ENCODE measurements at places on chromosomes 11 and 22.

DNA sequence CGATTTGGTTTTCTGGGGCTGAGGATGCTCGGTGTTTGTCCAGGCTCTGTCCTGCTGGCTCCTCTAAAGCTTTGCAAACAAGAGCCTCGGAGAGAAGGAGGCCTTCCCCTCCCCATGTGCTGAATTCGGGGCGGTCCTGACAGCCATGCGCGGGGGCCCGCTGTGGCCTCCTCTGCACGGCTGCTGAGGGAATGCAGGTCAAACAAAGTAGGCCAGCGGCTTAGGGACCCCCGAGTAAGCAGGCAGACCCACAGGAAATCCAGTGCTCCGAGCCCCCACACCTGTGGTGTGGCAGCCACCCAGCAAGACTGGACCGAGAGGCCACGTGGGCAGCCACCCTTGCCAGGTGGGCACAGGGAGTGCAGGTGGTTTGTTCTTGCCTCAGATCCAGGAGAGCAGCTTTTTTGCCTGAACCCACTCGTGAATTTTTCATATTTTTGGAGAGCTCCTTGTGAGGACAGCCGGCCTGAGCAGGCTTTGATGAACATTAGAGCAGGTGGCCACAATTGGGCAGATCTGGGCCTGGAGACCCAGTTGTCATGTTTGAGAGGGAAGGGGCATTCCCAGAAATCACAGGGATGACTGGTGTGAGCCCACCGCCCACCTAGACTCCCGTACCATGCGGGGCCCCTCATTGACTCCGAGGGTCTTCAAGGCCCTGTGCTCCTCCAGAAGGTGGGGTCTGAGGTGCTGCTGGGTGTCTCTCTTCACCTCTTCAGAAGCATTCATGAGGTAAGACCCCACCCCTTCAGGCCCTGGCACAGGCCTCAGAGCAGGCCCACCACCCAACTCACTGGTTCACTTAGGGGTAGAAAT is 43.0 kb upstream of the KCNQ1OT1 start:
- no peak for DNase-seq

DNA sequence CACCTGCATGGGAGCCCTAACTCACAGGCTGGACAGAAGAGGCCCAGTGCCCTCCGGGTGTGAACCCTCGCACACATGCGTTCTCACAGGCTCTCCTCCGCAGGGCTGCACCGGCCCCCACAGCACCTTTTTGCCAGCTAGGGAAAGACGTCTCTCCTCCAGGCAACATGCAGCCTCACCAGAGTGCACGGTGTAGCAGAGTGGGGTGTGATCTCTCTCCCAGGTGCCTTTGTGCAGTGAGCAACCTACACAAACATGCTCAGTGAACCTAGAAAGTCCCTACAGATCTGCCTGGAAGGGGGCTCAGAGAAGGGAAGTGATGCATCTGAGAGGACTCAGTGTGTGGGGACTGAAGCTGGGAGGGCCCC is 3.7 kb upstream of the CARNS1 start:
- no peak for DNase-seq

DNA sequence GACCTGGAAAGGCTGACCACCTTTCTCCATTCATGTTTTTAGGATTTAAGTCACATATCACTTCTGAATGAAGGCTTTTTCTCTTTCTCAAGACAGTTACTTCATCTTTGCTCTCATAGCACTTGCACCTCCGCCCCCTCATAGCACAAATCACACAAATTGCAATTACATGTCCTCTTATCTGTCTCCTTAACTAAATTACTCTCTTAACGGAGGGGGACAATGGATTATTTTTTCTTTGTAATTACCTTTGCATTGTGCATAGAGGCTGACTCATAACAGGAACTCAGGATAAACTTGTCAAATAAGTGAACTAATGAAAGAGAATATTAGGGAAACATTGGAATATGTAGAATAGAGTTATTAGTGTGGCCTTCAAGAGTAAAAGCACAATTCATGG is 94.7 kb downstream of the MUC15 start:
- DNase-seq: no peak

GRCh38 chr11:116510166-116510565 is 262.6 kb downstream of the BUD13 start:
- no peak for DNase-seq

DNA sequence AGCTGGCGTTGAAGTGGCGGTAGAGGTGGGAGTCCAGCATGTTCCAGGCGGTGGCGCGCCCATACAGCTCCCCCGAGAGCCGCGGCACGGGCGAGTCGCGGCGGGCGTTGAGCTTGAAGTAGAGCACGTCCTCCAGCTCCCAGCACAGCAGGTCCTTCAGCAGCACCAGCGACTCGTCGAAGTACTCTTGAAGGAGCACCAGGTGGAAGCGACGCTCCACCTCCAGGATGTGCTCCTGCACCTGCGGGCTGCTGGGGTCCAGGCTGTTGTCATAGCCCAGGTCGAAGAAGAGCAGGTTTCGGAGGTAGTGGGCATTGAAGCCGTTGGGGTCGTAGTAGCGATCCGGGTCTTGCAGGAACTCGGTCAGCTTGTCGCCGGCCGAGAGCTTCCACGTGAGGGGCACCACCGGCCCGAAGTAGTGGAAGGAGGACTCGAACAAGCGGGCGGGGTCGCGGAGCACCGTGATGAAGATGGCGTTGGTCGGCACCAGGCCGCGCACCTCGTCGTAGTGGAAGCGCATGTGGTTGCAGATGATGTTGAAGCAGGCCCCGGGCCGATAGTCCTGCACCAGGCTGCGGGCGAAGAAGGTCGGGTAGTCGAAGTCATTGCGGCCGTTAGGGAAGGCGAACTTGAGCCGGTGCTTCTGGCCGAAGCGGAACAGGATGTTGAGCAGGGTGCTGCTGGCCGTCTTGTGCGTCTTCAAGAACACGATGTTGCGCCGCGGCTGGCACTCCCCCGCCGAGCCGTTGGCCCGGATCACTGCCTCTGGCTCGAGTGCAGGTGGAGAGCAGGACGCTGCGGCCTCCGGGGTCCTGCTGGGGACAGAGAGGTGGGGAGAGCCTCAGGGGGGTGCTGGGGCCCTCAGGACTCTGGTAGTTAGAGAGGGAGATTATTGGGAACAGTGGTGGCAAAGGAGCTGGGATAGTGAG is 9.0 kb upstream of the SEC14L6 start:
- no peak for DNase-seq

DNA sequence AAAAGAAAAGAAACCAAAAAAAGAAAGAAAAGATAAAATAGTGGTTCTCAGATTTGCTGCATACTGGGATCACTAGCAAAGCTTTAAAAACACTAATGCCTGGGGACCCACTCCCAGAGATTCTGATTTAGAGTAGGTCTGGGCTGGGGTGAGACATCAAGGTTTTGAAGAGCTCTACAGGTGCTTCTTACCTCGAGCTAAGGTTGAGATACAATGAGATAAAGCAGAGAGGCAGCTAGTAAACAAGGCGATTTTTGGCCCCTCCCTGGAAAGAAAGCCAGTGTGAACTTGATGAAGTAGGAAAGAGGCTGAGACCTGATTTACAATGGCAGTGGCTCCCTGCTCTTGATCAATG is 327.6 kb upstream of the CCDC90B start:
- DNase-seq: no peak

DNA sequence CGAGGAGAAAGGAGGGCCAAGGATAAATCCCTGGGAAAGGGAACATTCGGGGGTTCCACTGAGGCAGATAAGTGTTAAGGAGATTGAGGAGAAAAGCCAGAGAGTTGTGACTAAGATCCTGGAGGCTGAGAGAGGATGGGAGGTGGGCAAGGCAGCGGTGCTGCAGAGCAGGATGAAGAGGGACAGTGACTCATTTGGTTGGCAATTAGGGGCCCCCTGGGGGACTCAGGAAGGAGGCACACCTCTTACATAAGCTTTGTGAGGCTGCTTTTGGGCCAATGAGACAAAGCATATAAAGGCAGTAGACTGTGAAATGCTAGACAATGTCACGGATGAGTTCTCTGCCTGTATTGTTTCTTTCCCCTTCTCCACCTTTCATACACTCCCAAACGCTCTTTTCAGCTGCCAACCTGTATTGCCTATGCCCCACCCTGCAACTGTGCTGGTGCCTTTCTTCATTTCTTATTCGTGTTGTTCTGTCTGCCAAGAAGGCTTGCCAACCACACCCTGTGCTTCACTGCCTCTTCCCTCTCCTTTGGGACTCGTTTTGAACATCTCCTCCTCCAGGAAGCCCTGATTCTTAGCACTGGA is 246.8 kb upstream of the KIRREL3 start:
- no peak for DNase-seq

GRCh38 chr11:96218006-96218405 is 125.0 kb downstream of the MAML2 start:
- DNase-seq: no peak

DNA sequence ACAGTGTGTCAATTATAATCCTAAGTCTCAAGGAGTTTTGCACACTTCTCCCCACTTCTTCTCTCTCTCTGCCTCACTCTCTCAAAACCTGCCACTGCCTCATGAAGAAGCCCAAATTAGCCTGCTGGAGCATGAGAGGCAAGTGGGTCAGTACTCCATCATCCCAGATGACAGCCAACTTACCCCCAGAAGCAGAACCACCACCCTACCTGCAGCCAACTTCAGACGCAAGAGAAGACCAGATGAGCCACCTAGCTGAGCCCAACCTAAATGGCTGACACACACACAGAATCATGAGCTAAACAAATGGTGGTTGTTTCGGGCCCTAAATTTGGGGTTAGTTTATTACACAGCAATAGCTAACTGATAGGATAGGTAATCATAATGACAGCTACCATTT is 61.2 kb downstream of the CD82 start:
- no peak for DNase-seq

- DNase-seq: no peak
Measured at GRCh38 chr11:68300076-68300830, 12.1 kb upstream of the LRP5 start.

GRCh38 chr11:59115553-59115952 is 8.5 kb downstream of the FAM111B start:
- DNase-seq: no peak

GRCh38 chr22:17918840-17919239 is 105.5 kb downstream of the MICAL3 start:
- DNase-seq: no peak

GRCh38 chr11:95501761-95502266 is 270.8 kb upstream of the SESN3 start:
- DNase-seq: no peak

GRCh38 chr11:112715056-112715455 is 246.2 kb upstream of the NCAM1 start:
- DNase-seq: no peak

DNA sequence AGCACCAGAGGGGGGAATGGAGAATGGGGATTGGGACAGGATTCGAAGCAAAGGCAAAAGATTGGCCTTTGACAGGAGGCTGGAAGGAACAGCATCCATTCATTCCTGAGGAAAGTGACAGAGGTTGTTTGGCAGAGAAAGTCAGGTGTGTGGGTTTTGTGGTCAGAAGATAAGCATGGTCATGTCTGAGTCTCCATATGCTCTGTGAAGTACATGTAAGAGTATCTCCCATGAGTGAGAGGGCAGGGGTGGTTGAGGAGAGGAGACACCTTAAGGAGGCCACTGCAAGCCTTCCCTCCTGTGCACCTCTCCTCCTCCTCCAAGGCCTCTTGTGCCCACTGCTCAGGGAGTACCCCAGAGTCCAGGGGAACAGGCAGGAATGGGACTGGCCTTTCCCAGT is 1.9 kb upstream of the NLRP10 start:
- DNase-seq: no peak

- no peak for DNase-seq
Measured at GRCh38 chr11:33291004-33291777, 34.0 kb downstream of the HIPK3 start.

DNA sequence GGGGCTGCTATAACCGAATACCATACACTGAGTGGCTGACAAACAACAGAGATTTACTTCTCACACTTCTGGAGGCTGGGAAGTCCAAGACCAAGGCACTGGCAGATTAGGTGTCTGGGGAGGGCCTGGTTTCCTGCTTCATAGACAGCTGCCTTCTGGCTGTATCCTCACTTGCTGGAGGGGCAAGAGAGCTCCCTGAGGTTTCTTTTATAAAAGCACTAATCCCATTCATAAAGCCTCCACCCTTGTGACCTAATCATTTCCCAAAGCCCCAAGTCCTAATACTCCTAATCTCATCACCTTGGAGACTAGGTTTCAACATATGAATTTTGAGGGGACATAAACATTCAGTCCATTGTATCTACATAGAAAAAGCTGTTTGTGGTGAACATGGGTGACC is 131.8 kb downstream of the KIRREL3 start:
- DNase-seq: no peak

GRCh38 chr22:29146771-29147170 is 58.9 kb upstream of the EMID1 start:
- no peak for DNase-seq

Data from activated CD4-positive, alpha-beta T cell treated with anti-CD3 and anti-CD28 coated beads, Interleukin-2, amount 50 U/mL, for 24 hours (primary cell).